GM12878 (cell line): ENCODE measurements at places on chromosomes 13 and 19.

- no peak for DNase-seq
Observed at GRCh38 chr19:7978179-7978825, 27.1 kb downstream of the ELAVL1 start.

DNA sequence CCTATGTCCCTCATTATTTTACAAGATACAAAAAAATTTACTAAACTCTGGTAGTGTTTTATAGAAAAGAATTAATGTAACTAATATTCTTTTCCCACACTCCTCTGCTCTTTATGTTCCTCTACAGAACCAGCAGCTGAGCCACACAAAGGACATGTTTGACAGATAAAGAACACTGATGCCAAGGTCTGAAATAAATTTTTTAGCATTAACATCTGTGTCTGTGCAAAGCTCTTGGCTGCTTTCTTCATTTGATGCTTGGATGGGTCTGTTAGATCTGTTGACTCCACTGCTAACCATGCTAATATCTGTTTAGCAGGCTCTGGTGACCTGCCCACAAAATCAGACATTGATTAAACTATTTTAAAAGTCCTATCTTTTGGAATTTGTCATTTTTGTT is 2363.8 kb downstream of the PCDH9 start:
- DNase-seq: no peak

DNA sequence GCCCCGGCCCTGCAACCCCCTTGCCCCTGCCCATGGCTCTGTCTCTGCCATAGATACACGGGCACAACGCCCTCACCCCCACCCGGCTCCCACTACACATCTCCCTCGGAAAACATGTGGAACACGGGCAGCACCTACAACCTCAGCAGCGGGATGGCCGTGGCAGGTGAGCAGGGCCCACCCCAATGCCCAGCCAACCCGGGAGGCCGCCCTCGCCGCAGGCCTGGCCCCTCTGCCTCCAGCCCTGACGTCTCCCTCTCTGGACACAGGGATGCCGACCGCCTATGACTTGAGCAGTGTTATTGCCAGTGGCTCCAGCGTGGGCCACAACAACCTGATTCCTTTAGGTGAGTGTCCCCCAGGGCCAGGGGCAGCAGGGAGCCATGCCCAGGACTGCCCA is 7.7 kb downstream of the YIPF2 start:
- DNase-seq: no peak

- DNase-seq: peak; percentile 71
Observed at GRCh38 chr13:71290963-71291841, 575.8 kb downstream of the DACH1 start.

GRCh38 chr13:39602614-39603366 is at the start of gene LHFPL6:
Gene LHFPL6, minus strand, starts transcription at chr13:39603193.
- DNase-seq: no peak

GRCh38 chr19:16261584-16262368 is 62.9 kb upstream of the KLF2 start:
- DNase-seq: no peak

DNA sequence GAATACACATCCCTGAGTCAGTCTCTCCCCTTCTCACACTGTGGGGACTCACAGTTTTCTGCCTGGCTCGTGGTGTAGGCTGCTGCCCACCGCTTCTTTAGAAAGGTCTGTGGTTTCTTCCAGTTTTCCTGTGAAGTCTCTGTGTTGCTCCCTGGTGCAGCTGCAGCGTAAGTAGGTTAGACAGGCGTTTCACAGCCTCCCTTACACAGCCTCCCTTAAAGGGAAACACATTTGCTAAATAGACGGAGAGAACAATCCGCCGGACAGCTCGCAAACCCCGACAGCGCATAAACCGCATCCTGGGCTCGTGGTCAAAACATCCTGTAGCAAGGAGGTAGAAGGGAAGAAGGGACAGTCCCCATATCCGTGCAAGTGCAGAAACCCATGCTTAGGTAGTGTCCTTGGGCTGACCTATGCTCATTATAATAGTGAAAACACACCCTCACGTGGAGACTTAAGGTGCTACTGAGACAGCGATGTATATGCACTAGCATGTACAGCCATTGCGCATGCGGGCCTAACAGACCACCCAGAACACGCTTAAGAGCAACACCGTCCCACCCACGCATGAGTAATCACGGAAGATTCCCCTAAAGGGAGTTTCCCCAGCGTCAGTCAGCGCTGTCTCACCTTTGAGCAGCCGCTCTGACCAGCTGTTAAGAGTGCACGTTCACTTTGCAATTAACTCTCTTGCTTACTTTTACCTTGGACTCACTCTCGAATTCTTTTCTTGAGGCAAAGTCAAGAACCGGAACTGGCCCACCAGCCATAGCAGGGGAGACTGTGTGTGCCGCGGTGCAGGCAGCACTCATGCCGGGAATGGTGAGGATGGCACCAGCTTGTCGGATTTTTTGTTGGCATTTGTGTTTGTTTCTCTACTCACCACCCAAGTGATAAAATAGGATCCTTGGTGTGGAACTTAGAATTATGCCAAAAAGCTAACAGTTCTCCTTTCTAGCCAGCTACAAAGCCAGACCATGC is 16.6 kb downstream of the SIGLEC8 start:
- DNase-seq: peak; percentile 91

DNA sequence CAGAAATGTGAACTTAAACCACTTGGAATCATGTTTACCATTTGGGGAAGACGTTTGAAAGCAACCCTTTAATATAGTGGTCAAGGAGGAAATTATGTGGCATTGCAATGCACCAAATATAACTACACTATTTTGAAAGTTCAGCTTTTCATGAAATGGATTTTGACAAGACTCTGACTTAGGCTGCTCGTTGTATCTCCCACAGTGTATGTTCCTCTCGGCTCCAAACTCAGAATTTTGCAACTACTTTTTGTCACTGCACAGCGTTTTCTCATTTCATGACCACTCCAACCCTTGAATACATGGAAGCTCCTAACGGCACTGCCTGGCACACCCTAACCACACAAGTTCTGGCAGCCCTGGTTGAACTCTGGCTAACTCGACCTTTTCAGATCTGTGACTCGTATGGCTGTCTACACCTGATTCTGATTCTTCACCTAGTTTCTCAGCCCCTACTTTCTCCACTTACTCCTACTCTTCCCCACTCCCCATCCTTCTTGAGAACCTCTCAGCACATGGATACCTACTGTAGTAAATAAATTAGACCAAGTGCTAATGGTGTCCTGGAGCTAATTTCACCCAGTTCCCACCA is 7.0 kb upstream of the POMP start:
- DNase-seq: no peak

GRCh38 chr19:903266-903797 is 9.7 kb downstream of the R3HDM4 start:
- DNase-seq: no peak

DNA sequence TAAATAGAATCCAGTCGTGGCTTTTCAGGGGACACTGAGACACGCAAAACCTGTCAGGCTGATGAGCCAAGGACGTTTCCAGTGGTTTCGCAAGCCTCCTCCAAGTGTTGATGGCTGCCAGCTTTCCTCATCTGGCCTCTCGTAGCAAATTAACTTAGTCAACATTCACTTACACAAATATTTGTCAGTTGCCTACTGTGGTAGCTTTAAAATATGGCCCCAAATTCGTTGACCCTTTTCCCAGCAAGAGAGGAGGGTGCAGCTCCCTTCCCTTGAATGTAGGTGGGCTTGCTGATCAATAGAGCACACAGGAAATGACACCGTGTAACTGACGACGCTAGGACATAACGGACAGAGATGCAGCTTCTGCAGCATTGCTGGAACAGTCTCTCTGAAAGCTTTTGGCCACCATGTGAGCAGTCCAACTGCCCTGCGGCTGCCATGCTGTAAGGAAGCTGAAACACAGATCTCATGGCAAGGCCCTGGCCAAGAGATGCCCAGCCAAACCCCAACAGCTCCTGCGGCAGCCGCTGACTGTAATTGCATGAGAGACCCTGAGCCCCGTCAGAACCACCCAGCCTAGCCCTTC is 5.5 kb upstream of the RANBP3 start:
- DNase-seq: no peak

DNA sequence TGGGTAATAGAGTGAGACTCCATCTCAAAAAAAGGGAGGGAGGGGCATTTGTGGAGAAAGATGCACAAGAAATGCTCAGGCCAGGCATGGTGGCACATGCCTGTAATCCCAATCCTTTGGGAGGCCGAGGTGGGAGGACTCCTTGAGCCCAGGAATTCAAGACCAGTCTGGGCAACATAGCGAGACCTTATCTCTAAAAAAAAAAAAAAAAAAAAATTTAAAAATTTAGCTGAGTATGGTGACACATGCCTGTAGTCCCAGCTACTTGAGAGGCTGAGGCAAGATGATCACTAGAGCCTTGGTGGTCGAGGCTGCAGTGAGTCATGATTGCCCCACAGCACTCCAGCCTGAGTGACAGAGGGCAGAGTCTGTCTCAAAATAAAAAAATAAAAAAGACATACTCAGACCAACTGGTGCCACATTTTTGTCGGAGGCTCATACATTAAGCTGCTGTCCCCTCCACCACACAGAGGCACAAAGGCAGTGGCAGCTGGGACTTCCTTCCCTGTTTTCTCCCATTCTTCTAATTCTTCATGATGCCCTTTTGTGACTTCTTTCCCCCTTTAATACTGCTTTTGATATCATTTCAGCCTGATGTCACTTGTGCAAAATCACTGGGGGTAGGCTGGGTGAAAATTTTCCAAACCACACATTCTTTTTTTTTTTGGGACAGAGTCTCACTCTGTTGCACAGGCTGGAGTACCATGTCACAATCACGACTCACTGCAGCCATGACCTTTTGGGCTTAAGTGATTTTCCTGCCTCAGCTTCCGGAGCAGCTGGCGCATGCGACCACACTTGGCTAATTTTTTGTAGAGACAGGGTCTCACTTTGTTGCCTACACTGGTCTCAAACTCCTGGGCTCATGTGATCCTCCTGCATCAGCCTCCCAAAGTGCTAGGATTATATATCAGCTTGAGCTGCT is 26.8 kb upstream of the CXCL17 start:
- DNase-seq: no peak

DNA sequence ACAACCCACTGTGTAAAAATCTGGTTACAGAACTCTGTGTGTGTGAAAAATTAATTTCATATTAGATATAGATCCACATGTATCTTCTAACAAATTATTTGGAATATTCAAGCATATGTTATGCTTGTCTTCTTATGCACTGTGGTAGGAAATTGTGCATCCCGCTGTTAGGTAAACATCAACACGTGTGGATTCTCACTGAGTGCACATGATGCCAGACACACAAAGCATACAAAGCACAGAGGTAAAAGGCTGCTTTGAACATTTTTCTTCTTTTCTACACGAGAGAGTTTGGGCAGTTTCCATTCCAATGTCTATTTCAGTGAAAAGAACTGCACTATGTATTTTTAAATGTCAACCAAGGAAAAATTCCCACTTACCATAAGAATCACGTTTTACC is 354.9 kb downstream of the PCDH9 start:
- DNase-seq: no peak

- no peak for DNase-seq
Observed at GRCh38 chr13:23613596-23613995, 43.4 kb downstream of the TNFRSF19 start.

DNA sequence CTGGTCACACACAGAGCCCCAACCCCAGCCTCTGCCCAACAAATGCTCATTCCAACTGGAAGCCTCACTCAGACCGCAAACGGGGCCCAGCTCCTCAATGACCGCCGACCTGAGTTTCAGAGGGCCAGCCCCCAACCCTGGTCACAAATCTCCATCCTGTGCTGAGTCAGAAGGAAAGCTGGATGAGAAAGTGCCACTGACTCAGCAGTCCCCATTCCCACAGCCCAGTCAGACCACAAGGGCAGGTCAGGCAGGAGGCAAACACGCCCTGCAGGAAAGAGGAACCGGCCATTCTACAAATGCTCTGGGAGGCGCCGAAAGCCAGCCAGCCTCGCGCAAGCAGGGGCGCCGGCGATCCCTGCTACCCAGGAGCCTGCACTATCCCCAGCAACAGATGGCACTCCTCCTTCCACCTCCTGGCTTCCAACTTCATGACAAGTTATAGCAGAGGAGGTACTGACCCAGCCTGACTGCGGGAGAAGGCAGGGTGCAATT is 14.1 kb upstream of the PRKD2 start:
- no peak for DNase-seq

DNA sequence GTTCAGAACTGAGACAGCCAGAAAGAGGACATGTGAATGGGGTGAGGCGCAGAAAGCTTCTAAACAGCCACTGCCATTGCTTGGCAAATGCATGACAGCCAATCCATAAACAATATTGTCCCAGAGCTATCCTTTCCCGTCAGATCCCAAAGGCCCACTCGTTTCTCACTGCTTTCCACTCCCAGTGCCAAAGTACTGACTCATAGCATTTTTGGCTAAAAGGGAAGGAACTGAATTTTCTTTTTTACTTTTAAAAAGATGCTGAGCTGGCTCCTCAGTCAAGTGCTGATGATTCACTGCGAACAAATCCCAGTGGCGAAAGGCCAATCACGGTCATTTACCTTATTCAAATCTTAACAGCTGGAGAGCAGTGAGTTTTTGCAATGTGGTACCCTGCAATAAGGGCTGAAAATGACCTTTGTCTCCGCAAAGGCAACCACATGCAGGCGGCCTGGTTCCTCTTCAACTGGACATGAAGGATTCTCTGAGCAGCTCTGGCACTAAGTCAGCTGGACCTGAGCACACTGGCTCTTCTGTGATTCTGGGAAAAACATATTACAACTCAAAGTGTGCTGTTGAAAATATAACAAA is 151.7 kb downstream of the DCLK1 start:
- no peak for DNase-seq

- DNase-seq: peak; percentile 34
Observed at GRCh38 chr19:52336117-52336790, at the start of gene ZNF610. Gene ZNF610, plus strand, starts transcription at chr19:52336243. Its CDS starts 12,930 bp downstream, at chr19:52349173.

- no peak for DNase-seq
Observed at GRCh38 chr19:56837004-56837403, 3.5 kb downstream of the PEG3 start.

- DNase-seq: no peak
Observed at GRCh38 chr19:1104311-1105007, 665 bp downstream of the GPX4 start.

GRCh38 chr19:41955521-41955920 is 3.6 kb downstream of the RABAC1 start:
- no peak for DNase-seq

GRCh38 chr19:46704379-46705076 is 12.4 kb downstream of the PRKD2 start:
- no peak for DNase-seq

GRCh38 chr19:51001515-51001914 is at the start of gene KLK8:
Gene KLK8, minus strand, starts transcription at chr19:51001604. Its CDS starts 437 bp downstream, at chr19:51001167.
- DNase-seq: no peak

DNA sequence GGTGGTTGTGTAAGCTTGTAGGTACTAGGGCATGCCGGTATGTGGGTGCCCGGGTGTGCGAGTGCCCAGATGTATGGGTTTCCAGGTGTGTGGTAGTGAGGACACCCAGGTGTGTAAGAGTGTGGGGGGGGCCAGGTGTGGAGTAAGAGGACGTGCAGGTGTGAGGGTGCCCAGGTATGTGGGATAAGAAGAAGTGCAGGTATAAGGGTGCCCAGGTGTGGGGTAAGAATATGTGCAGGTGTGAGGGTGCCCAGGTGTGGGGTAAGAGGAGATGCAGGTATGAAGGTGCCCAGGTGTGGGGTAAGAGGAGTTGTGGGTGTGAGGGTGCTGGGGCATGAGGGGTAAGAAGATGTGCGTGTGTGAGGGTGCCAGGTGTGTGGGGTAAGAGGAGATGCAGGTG is 14.3 kb downstream of the MARK4 start:
- DNase-seq: no peak
